Ascending aorta (tissue), 2 donors: ENCODE measurements at places on chromosomes 5 and 9. TPM values are rescaled to one million over a fixed set of nuclear protein-coding genes. Genes with fewer than 3 reads are reported as not detected.

The ADGRV1 gene
- total RNA-seq: 6.9 TPM

The ZNF462 gene
- 8.8 TPM for total RNA-seq

The SSNA1 gene
- 123 TPM for total RNA-seq

The ANKRD18A gene
- not detected for total RNA-seq

The PCDHGA8 gene
- total RNA-seq: 3.2 TPM

DNA sequence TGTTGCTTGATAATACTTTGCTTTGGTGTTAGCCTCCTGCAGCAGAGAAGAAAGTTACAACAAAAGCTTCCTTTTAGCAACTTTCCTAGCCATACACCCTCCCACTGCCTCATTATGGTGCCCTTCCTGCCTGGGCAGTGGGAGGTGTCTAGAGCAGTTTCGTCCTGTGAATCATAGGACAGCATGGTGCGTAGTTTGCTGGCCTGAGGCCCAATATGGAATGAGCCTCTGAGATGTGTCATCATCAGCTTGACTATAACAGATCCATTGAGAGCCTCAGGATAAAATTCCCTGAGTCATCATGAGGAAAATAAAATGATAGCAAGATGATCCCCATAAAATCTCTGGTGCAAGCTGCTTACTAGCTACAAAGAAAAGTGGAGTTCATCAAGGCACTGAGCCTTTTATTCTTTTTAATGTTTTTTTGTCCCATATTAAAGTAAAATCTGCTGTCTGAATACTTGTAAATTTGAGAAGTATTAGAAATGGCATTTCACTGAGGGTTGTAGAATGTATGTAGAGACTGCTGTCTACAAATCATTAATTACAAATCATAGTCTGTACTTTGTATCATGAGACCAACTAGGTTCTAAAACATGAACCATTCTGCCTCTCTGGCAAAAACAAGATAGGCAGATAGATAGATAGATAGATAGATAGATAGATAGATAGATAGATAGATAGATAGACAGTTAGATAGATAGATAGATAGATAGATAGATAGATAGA is 303.0 kb upstream of the PDE4D start:
- no peak for DNase-seq

GRCh38 chr5:108541836-108542235 is 159.9 kb upstream of the FBXL17 start:
- no peak for DNase-seq

- DNase-seq: no peak
Observed at GRCh38 chr9:1709347-1709746, 305.8 kb upstream of the SMARCA2 start.

- no peak for DNase-seq
Observed at GRCh38 chr5:17373406-17373805, 124.6 kb upstream of the TAF11L2 start.

GRCh38 chr5:146048994-146049703 is 56.2 kb downstream of the PLAC8L1 start:
- DNase-seq: peak; percentile 67

DNA sequence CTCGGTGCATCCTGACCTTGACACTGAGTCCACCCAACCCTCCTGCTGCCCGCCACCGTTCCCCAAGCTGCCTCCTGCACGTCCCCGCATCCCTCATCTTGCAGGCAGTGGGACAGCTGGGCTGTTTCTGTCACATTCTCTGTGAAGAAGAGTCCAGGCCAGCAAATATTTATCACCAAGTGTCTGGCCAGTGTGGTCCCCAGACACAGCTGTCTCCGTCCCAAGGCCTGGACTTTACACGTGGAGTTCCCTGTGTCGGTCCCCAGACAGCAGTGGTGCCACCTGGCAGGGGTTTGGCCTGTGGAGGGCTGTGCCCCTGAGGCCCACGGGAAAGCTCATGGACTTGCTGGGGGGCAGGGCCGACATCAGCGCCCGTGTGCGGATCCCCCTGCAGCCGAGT is 9.2 kb upstream of the SLC12A7 start:
- DNase-seq: no peak

DNA sequence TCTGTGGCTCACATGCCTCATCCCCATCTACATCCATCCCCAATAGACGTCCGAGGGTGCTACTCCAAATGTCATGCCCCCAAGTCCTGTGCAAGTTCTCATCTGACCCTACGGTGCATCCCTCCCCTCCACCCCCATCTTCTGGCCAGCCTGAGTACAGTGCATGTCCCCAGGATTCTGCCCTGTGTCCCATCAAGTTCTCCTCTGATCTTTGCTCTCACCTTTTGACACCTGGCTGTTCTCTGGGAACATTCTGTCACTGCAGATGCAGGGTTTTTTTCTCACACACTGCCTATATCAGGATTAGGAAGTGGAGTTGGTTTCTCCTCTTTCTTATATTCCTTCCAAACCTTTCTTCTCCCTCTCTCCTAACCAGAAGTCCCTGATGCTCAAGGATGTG is 377.2 kb downstream of the GADD45G start:
- DNase-seq: no peak

DNA sequence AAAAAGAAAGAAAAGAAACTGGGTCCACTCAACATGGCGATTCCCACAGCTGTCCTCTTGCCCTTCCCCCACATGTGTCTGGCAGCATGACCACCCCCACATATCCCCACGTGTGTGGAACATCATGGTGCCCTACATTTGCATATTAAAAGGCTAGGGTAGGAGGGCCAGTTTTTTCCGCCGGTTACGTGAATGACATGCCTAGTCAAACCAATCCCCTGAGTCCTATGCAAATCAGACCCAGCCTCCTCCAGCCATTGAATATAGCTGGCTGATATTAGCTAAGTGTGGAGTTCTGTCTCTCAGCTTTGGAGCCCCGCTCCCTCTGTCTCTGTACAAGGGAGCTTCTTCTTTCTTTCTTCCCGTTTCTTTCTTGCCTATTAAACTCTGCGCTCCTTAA is 33.0 kb upstream of the CCDC112 start:
- no peak for DNase-seq
